ENCODE measurements at places on chromosomes 13 and 19.

- no peak for DNase-seq
Observed at GRCh38 chr19:2841855-2842574, 740 bp downstream of the ZNF555 start.

DNA sequence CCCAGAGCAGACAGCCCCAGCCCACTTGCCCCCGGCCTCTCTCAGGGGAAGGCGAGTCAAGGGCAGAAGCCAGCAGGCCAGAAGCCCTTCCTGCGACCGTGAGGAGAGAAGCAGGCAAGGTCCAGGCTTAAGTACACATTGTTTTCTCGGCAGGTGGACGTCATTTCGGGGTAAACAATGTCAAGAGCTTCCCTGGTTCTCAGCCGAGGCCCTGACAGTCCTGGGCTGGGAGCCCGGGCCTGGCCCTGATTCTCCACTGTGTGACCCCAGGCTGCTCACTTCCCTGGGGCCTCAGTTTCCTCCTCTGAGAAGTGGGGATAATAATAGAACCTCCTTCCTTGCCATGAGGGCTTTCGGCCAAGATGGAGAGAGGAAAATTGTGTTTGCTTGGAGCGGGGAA is 19.4 kb downstream of the PLVAP start:
- DNase-seq = no peak

DNA sequence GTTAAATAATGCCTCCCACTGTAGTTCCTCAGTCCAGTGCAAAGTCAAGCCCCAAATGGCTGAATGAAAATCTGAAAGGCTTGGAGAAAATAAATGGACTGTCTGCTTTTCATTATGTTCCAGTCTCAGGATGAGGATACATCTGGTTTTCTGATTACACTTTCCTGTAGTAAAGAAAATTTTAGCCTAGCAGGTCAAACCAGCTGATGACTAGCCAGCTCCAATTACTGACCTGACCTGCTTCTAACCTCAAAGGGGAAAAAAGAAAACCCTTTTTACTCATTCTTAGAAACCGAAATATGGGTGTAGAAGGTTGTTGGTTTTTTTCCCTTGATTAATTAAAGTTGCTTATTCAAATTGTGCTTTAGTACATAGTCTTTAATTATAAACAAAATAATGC is 418.4 kb downstream of the EFNB2 start:
- DNase-seq = no peak

DNA sequence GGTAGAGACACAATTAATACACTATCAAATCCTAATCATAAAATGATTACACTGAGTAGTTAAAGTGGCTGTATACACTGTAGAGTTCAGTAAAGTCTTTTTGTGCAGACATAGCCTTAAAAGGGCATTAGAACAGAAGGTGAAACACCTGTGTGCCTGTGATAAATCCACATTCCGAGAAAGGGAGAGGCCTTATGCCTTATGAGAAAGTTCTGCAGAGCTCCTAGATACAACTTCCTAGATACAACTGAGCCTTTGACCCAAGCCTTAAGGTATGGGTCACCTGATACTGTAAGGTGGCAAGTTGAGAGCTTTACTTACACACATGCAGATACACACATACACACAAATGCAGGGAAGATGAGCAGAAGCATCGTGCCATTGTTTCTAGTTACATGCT is 6.3 kb downstream of the SERP2 start:
- no peak for DNase-seq

DNA sequence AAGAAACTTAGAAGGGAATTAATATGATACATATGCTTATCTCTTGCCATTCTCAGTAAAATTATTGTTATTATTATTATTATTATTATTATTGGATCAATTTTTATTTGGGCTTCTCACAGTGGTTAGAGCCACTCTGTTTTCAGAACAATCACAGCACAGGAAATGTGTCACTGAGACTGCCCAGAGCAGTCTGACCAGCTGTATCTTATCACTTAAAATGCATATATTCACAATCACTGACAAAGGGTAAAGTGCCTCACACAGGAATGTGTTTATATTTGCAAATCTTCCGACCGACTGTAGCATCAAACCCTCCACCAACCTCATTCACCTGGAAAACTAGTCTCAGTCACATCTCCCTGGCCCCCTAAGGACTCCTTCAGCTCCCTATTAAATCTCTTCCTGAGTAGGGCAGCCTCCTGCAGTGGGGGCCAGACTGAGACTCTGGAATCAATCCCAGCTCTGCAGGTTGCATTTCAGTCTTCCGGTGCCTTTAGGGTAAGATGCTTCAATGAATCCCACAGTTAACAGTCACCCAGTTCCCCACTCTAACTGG is 738.3 kb upstream of the SLITRK5 start:
- DNase-seq = no peak

Data from mesothelial cell of epicardium (in vitro differentiated cells).